ENCODE measurements at places on chromosomes 6 and 20. TPM values are rescaled to one million over a fixed set of nuclear protein-coding genes. Genes with fewer than 3 reads are reported as not detected.
A peak's percentile ranks its signal among the peaks of the same experiment; 100 is the strongest.

Gene CASS4
- total RNA-seq = 0.07 TPM

Gene FOXS1
- 0.83 TPM for total RNA-seq

Gene RAD21L1
- 0.33 TPM for total RNA-seq

Gene TP53INP2
- 13.5 TPM for total RNA-seq

Gene PTGIS
- 7.8 TPM for total RNA-seq

DNA sequence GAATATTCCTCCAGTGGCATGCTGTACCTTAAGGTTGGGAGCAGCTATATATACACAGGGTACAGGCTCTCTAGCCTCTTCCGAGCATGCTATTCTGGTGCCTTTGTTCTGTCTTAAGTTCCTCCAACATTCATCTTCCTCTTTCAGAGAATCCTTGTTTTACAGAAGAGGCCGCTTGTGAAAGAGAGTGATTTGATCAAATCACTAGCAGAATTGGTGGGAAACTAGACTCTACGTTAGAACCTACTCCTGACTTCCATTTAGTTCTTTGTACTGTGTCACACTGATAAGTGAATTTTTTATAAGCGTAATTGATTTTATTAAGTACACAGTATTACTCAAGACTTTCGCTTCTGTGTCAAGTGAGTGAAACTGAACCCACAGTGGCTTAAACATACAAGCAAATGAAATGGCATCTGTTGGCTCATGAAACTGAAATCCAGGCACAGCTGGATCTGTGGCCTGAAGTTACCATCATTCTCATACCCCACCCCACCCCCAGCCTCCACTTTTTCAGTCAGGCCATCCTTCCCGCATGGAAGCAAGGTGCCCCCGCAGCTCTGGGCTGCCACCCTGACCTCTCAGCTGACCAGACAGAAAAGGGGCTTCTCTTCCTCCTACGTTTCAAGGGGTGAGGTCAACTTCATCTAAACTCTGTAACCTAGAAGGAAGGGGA, 102.3 kb downstream of the RPP40 start:
- no peak overlapping the region for H3K4me3 ChIP-seq
- H3K27ac ChIP-seq = peak overlapping the region; percentile 19
- peaks cover 12% of the 10 kb centered on the region for H3K4me1 ChIP-seq
- no peaks in the 10 kb centered on the region for H3K27me3 ChIP-seq
- no peak for DNase-seq

- H3K27ac ChIP-seq = no peak overlapping the region
- DNase-seq = no peak
- H3K4me3 ChIP-seq = no peak overlapping the region
- no peaks in the 10 kb centered on the region for H3K4me1 ChIP-seq
These were observed 145.7 kb downstream of the HACE1 start for GRCh38 chr6:104713982-104714381.

- no peak for DNase-seq
- peaks cover 6% of the 10 kb centered on the region for H3K4me1 ChIP-seq
- H3K27ac ChIP-seq = no peak overlapping the region
- H3K36me3 ChIP-seq = no peaks in the 10 kb centered on the region
- H3K4me3 ChIP-seq = no peak overlapping the region
These were observed 42.2 kb upstream of the DSE start for GRCh38 chr6:116328528-116328903.

DNA sequence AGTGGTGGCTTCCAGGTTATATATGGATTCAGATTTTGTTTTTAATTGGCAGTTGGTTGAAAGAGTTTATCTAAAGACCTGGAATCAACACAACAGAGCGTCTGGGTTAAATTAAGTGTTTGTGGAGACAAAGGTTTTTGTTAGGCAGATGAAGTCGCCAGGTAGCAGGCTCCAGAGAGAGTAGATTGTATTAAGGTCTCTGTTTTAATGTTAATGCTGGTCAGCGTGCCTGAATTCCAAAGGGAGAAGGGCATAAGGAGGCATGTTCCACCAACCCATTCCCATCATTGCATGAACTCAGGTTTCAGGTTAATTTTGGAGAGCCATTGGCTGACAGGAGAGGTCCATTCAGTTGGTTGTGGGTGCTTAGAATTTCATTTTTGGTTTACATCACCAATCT, 744.1 kb upstream of the GJE1 start:
- H3K4me3 ChIP-seq = no peak overlapping the region
- DNase-seq = no peak
- no peaks in the 10 kb centered on the region for H3K4me1 ChIP-seq
- no peaks in the 10 kb centered on the region for H3K36me3 ChIP-seq
- no peaks in the 10 kb centered on the region for H3K27me3 ChIP-seq
- H3K27ac ChIP-seq = no peak overlapping the region

DNA sequence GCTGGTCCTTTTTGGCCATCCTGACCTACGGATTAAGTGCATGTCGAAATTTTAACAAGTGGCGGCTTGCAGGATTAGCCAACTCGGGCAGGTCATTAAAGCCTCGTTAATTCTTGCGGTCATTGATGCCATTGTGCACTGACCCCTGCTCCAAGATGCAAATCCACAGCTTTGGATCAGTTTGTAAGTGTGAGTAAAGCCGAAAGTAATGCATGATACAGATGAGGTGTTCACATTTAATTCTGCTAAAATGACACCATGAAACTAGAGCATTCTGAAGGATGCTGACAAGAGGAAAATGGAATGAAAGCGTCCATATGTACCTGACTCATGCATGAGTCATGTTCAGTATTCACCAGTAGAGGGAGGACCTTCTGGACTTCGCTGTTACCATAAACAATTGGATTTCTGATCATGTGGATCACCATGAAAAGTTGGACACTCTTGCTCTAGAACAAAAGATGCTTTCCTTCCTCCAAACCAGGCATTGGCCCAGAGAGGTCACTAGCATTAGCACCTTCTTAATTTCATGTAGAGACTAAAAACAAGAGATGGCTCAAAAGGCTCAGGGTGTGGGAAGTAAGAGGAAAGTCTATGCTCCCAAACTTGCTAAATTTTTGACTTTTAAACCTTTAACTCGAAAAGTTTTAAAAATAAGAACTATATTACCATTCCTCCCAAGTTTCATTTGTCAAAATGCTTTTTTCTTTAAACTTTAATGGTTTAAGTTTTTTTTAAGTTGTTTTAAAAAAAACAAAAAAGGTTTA, 48.0 kb downstream of the MUC22 start:
- peak; percentile 28 for DNase-seq
- H3K4me1 ChIP-seq = no peaks in the 10 kb centered on the region
- no peaks in the 10 kb centered on the region for H3K36me3 ChIP-seq
- H3K27me3 ChIP-seq = peaks cover 4% of the 10 kb centered on the region

GRCh38 chr20:64240243-64241015, 15.1 kb upstream of the PCMTD2 start:
- DNase-seq = no peak
- no peak overlapping the region for H3K27ac ChIP-seq
- no peak overlapping the region for H3K4me3 ChIP-seq
- no peaks in the 10 kb centered on the region for H3K4me1 ChIP-seq
- no peaks in the 10 kb centered on the region for H3K36me3 ChIP-seq

DNA sequence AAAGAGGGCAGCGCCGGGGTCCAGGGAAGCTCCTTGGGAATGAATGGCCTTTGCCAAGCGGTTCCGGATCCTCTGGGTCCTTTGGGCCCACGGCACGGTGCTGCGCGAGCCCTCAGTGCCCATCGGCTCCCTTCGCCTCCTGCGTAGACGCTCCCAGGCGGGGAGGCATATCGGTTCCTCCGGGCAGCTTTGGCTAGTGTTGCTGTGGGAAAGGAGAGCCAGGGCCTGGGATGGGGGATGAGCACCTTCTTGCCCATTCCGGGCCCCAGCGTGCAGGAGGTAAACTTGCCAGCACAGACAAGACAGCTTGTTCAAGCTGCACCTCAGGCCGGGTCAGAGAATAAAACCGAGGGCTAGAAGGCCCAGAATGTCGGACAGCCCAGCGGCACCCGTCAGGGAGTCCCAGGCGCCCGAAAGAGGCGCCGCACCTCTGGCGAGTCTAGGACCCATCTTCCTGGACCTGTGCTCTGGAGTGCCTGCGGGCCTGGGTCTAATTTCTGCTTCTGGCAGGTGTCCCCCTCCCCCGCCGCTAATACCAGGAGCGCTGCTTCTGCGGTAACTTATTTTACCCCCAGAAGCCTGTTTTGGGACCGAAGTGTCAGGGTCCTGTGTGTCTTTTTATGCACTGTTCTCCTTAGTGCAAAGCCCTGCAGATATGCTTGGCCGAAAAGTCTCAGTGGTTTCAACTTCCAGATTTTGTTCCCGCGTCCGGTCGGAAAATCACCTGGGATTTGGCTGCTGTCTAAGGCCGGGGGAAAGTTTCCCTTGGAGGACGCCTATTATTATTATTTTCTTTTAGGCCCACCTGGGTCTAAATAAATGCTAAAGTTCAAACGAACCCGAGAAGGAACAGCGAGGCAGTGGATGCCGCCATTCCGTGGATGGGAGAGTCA, 1.7 kb upstream of the TFAP2C start:
- H3K4me1 ChIP-seq = peaks cover 16% of the 10 kb centered on the region
- H3K27ac ChIP-seq = no peak overlapping the region
- no peaks in the 10 kb centered on the region for H3K36me3 ChIP-seq
- H3K27me3 ChIP-seq = peaks cover 97% of the 10 kb centered on the region
- H3K4me3 ChIP-seq = no peak overlapping the region

DNA sequence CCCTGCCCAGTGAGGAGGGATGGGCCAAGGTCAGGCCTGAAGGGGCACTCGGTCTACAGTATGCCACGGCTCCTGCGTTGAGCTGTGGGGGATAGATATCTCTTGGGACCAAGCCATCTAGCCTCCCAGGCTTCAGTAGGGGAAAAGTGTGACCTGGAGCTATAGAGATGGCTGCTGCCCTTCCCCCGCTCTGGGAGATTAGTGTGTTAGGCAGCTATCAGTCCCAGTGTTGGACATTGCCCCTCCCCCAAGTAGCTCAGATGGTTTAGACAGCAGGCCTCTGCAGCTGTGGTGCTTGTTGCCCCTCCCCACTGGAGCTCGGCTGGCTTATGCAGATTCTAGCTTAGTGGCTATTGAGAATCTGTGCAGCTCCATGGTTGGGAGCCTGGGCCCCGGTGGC, 56.8 kb downstream of the KHDRBS2 start:
- no peak overlapping the region for H3K4me3 ChIP-seq
- no peaks in the 10 kb centered on the region for H3K27me3 ChIP-seq
- no peak overlapping the region for H3K27ac ChIP-seq
- H3K36me3 ChIP-seq = no peaks in the 10 kb centered on the region
- H3K4me1 ChIP-seq = no peaks in the 10 kb centered on the region
- no peak for DNase-seq

DNA sequence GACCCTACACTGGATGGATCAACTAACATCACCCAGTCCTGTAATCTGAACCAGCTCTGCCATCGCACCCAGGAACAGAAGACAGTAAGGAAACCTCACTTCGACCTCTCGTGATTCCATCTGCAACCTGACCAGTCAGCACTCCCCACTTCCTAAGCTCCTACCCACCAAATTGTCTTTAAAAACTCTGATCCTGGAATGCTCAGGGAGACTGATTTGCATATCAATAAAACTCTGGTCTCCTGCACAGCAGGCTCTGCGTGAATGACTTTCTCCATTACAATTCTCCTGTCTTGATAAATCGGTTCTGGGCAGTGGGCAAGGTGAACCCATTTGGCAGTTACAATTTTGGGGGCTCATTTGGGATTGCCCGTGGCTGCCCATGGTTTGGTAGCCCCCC, 18.3 kb upstream of the AGPAT4 start:
- H3K27ac ChIP-seq = no peak overlapping the region
- H3K36me3 ChIP-seq = no peaks in the 10 kb centered on the region
- no peak overlapping the region for H3K4me3 ChIP-seq
